Hair follicular keratinocyte (primary cell): ENCODE measurements at places on chromosomes 7 and 10. TPM values are rescaled to one million over a fixed set of nuclear protein-coding genes. Genes with fewer than 3 reads are reported as not detected.

Gene PDE6C
- total RNA-seq, result not detected in 2 replicates

Gene RHBDD2
- total RNA-seq, result 26.7 and 30.0 TPM in 2 replicates

Gene ADIRF
- 23.8 and 44.7 TPM in 2 replicates for total RNA-seq

Gene DYNC1I1
- 0.61 and 1.0 TPM in 2 replicates for total RNA-seq

Gene SORBS1
- 0.08 and 0.23 TPM in 2 replicates for total RNA-seq

Gene RASA4B
- total RNA-seq, result 0.27 and 0.62 TPM in 2 replicates

Gene PDZD7
- 0.23 and 0.94 TPM in 2 replicates for total RNA-seq

Gene TLL2
- 0.08 TPM in 1 of 2 replicates, not detected in the other for total RNA-seq

Gene STRA8
- not detected in 2 replicates for total RNA-seq

Gene KIF20B
- 9.6 and 20.9 TPM in 2 replicates for total RNA-seq

Gene IDI2
- total RNA-seq, result not detected in 2 replicates

Gene POT1
- 16.2 and 25.3 TPM in 2 replicates for total RNA-seq

Gene HDAC9
- total RNA-seq, result 3.0 and 11.1 TPM in 2 replicates

Gene PIP4K2A
- total RNA-seq, result 5.9 and 9.9 TPM in 2 replicates

Gene CCDC146
- 0.34 and 1.8 TPM in 2 replicates for total RNA-seq

Gene GRM8
- not detected in 2 replicates for total RNA-seq

Gene STEAP1B
- total RNA-seq, result 6.6 and 12.1 TPM in 2 replicates
